Stimulated activated CD4-positive, alpha-beta T cell treated with anti-CD3 and anti-CD28 coated beads, TNF-alpha, amount 100 ng/mL, for 48 hours (primary cell): ENCODE measurements at places on chromosomes 2 and 18.

DNA sequence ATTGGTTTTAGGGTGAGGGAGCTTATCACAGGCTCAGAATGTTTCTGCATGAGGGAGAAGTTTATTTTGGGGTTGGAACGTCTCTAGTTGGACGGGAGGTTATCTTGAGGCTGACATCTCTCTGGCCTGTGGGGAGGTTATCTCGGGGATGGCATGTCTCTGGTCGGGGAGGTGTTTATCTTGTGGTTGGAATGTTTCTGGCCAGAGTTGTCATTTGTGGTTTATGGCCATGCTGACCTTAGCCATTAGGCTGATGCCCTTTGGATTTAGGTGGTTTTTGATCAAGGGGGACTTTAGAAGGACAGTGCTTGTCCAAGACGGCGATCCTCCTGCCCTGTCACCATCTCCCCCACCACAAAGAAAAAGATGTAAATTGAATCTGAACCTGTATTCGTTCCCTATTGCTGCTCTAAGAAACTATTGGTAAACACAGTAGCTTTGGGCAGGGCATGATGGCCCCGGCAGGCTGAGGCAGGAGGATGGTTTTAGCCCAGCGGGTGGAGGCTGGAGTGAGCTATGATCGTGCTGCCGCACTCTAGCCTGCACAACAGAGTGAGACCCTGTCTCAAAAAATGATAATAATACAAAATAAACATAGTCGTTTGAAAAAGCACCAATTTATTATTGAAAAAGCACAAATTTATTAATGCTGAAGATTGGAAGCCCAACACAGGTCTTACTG, 17.8 kb upstream of the MPPE1 start:
- DNase-seq, result no peak

DNA sequence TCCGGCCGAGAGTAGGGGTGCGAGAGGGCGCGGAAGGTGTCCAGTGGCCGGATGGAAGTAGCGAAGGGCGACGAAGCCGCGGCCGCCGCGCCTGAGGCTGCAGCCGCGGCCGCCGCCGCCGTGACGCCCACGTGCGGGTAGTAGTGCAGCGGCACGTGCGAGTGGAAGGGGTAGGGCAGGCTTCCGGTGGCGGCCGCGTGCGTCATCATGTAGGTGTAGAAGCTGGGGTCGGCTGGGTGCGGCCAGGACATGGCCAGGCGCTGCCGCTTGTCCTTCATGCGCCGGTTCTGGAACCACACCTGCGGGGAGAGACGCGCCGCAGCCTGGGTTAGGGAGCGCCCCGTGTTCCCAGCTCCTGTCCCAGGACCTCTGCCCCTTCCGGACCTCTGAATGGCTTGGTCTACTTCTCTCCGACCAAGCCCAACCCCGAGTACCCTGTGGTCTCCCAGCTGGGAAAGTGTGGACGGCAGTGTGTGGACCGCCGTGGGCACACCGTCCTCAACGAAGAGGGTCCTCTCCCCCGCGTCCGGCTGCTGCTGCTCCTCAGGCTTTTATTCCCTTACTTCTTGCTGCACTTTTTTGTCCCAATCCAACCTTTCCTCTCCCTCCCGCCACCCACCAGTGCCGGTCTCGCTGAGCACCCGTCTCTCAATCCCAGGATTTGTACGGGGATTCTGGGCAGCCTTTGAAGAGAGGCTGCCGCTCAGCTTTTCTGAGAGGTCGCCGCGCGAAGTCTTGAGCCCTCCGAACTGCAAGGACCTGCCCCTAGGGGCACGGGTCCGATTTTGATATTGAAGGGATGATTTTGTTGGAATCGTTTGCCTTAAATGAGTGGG, 3.0 kb downstream of the EVX2 start:
- DNase-seq, result no peak

- no peak for DNase-seq
These were observed 66.7 kb downstream of the EMILIN2 start for GRCh38 chr18:2913398-2914005.

DNA sequence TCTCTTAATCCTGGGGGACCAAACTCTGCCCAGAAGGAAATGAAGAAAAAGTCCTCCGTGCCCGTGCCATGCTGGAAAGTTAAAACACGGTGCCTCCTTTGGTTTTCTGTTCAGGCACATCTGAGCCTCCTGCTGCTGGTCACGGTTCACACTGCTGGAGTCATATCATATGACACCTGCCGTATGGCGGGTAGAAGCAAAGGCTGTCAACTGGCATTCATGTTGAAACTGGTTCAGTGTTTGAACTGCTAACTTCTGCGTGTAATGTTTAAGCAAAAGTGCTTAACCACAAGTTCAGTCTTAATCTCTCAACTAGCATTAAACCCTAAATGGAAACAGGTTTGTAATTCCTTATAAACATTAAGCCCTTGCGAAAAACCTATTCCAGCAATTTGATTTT, 3.1 kb downstream of the STK39 start:
- DNase-seq, result peak; percentile 50

- DNase-seq, result no peak
These were observed 332.1 kb upstream of the SOX11 start for GRCh38 chr2:5360081-5360480.

GRCh38 chr2:56287508-56287907, 103.7 kb downstream of the CCDC85A start:
- no peak for DNase-seq

DNA sequence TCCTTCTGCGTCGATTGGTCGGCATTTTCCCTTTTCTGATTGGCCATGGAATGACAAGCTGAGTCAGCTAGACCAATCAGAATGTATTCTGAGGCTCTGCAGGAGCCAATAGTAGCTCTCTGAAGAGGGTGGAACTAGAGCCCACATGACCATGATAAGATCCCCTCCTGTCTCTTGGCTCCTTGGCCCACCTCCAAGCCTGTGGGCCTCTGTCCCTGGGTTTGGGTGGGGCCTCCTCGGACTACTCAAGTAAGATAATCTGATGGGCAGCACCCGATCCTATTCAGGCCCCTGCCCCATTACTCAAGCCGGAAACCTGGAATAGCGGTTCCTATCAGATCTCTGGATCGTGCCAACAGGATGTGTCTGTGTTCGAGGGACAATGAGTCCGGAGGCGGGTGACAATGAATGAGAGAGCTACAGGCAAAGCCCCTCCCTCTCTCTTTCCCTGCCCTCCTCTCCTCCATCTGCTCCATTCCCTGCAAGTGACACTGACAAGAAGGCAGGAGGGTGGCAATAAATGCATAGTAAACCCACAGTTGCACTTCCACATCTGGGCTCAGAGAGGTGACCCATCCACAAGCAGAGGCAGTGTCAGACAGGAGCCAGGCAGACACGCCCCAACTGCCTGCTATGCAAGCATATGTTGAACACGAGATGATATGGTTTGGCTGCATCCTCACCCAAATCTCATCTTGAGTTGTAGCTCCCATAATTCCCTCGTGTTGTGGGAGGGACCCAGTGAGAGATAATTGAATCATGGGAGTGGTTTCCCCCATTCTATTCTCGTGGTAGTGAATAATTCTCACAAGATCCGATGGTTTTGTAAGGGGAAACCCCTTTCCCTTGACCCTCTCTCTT, 114.7 kb downstream of the TNS1 start:
- no peak for DNase-seq

DNA sequence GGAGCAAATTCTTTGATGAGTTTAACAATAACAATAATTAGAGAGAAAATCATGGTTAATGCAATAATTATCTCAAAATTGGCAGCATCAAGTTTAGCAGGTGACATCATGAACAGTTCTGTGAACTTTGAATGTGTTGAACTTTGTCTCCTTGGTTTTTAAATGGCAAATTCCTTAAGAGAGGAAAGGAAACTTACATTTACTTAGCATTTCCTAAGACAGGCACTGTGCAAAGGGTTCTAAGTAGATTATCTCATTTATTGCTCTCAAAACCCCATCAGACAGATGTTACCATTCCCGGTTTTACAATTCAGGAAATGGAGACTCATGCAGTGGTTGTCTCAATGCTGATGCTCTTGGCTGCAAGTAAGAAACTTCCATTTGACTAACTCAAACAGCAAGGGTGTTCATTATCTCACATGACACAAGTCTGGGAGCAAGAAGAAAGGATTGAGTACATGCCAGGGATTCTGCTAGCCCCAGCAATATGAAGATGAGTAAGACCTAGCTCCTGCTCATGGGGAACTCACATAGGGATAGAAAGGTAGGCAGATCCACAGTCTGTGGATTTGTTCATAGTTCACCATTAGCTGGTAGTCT, 81.3 kb upstream of the ITGA6 start:
- no peak for DNase-seq

DNA sequence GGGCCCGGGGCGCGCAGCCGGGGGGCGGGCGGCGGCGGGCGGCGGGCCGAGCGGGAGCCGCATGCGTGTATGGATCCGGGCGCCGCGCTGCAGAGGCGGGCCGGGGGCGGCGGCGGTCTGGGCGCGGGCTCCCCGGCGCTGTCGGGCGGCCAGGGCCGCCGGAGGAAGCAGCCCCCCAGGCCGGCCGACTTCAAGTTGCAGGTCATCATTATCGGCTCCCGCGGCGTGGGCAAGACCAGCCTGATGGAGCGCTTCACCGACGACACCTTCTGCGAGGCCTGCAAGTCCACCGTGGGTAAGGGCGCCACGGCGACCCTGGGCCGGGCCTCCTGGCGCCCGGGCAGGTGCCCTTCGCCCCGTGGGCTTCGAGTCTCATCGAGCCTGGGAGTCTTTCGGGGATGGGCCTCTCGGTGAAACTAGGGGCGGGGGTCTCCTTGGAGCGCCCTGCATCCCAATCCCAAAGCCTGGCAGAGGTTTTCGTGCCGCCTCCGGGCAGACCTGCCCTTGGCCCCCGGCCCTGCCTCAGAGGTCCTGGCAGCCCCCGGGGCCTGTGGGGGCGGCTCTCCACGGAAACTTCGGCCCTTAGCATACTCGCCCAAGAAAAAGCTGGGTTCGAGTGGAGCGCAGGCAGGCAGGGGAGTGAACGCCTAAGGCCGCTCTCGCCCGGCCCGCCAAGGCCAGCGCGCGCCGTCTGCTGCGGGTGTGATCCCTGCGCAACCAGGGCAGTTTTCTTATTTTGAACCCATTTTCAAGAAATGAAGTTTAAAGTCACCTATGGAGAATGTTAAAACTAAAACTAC, 622 bp downstream of the RAB12 start:
- no peak for DNase-seq

DNA sequence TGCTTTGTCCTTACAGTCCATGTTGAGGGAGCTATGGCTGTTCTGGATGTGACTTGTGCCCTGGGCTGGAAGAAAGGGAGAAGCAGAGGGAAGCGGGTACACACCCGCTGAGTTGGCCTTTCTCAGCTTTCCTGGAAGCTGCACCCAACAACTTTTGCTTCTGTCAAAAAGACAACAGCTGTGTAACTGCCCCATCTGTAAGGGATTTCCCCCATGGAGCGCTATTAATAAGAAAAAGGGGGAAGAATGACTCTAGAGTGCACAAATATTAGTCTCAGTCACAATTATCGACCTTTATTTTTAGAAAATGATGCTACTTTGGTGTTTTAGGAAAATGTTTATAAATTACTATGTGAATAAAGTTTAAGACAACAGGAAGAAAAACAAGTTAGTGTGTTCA, 368.3 kb downstream of the RAD51AP2 start:
- DNase-seq, result no peak

- DNase-seq, result no peak
These were observed 104.0 kb downstream of the PRPF40A start for GRCh38 chr2:152613235-152613634.

GRCh38 chr2:168703926-168704325, 98.5 kb upstream of the NOSTRIN start:
- no peak for DNase-seq

DNA sequence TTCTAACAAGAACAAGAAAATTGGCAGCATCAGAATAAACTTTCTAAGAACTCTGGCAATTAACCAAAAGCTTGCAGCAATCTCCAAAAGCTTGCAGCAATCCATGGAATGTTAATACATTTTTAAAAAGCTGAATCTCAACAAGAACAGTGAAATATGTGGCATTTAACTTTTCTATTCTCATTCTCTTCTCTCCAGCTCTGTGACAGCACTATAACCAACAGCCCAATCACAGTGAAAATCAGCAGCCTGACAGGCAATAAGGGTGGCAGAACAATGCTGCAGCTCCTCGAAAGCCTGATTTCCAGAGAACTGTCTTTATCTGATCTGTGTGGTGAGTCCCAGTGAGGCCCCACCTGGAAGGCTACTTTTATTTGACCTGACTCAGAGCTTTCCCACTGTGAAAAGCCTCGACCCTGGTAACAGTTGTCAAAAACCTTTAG, 60.0 kb downstream of the TMEM131 start:
- no peak for DNase-seq

GRCh38 chr2:143241403-143242088, 112.3 kb downstream of the ARHGAP15 start:
- no peak for DNase-seq

- DNase-seq, result no peak
These were observed 665.8 kb upstream of the ZEB2 start for GRCh38 chr2:145185696-145186095.

GRCh38 chr2:64808092-64808491, 154.4 kb upstream of the SERTAD2 start:
- DNase-seq, result no peak

GRCh38 chr18:34787931-34788532, 77.9 kb downstream of the DTNA start:
- DNase-seq, result no peak

DNA sequence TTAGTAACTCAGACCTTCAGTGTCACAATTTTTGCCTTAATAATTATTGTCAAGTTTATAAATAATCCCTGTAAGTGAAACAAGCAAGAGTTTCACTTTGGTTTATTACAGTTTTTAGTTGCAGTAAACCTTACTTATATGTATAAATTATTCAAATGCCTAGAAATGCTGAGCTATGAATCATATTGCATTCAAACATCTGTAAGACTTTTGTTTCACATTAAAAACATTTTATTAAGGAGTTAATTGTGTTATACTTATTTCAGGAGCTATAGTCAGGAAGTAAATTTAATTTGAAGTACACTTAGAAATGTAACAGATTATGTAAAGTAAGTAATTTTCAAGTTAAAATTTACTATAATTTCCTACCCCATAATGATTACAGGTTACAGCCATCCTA, 3.9 kb upstream of the ETAA1 start:
- no peak for DNase-seq

- no peak for DNase-seq
These were observed 116.6 kb upstream of the SMIM21 start for GRCh38 chr18:75544051-75544481.

- DNase-seq, result no peak
These were observed 2.4 kb downstream of the GLS start for GRCh38 chr2:190882856-190883582.

GRCh38 chr18:25134861-25135260, 217.1 kb downstream of the ZNF521 start:
- no peak for DNase-seq

- DNase-seq, result no peak
These were observed 10.9 kb downstream of the UXS1 start for GRCh38 chr2:106183101-106183696.

- DNase-seq, result no peak
These were observed 419.7 kb upstream of the MEX3C start for GRCh38 chr18:51617167-51617566.
